Vagina (tissue), 2 donors: ENCODE measurements at places on chromosomes 5 and 9. TPM values are rescaled to one million over a fixed set of nuclear protein-coding genes. Genes with fewer than 3 reads are reported as not detected.

- DNase-seq, result no peak
Measured at GRCh38 chr9:115111874-115112273, 6.1 kb downstream of the TNC start.

DNA sequence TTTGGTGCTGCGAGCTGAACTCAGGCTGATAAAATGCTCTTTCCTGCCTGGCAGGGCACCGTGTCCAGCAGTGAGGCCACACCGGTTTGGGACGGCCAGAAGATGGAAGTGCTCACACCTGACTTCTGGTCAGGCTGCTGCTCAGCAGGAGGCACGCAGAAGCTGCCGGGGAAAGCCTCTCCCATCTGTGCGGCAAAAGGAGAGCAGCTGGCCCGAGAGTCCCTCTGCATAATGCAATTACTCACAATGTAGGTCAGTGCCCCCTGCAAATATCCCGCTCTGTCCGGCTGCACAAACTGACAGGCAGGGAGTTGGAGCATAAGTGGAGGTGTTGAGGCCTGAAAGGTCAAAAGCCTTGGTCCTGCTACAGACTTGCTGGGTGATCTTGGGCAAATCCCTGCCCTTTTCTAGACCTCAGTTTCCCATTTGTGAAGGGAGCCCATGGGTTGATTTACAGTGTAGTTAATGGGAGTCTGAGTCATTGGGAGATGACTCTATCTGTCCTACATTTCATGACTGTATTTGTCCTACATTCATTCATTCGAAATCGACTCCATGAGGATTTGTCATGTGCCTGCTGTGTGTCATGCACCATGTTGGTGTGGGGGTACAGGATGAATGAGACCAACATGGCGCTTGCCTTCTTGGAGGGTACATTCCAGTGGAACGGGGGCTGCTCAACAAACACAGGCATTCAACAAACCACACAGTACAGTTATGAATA lies 61.8 kb upstream of the TBC1D2 start:
- DNase-seq, result no peak

DNA sequence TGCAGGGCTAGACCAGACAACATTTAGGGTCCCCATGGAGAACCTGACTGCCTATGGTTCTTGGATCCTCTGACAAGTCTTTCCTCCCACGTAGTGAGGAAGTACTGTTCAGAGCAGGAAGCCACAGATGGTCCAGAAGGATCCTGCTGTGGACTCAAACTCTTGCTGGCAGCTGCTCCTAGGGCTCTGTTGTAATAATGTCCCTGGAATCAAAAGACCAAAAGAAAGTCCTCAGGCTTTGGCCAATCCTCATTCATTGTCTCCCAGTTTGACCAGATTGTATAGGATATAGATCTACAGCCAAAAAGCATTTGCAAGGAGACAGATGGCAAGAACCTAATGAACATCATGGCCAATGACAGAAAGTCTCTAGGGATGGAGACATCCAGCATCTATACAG lies 53.9 kb downstream of the SEMA6A start:
- no peak for DNase-seq

The ANXA2R gene
- 10.6 TPM for total RNA-seq
